Kidney epithelial cell (primary cell): ENCODE measurements at places on chromosomes 2 and 18. TPM values are rescaled to one million over a fixed set of nuclear protein-coding genes. Genes with fewer than 3 reads are reported as not detected.

PDE11A gene
- total RNA-seq = 0.13 and 0.21 TPM in 2 replicates

UCN gene
- 1.6 and 1.7 TPM in 2 replicates for total RNA-seq

ALPI gene
- total RNA-seq = not detected in 2 replicates

MROH2A gene
- total RNA-seq = not detected in 2 replicates

EML6 gene
- total RNA-seq = 0.63 and 4.7 TPM in 2 replicates

DSC2 gene
- 29.7 and 31.8 TPM in 2 replicates for total RNA-seq

CRYBA2 gene
- not detected in 2 replicates for total RNA-seq

DNA sequence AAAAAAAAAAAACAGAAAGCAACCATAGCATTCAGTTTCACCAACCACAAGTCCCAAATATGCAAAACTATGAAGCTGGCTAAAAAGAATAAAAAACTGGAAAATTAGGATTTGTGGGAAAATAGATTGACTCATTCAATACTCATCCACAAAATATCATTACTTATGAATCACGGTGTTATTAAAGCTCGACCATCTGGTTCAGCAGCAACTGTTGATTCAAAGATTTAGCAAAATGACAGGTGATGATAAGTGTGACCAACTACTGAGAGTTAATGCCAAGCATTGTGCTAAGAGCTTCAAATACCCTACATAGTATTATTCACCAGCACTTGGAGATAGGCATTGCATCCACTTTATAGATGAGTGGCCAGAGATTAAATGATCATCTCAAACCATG lies 26.2 kb upstream of the XDH start:
- peak; percentile 10 for DNase-seq

GRCh38 chr2:69943843-69944525 lies 17.4 kb downstream of the ASPRV1 start:
- no peak for DNase-seq

- DNase-seq = no peak
These were observed 192.3 kb downstream of the PMAIP1 start for GRCh38 chr18:60092073-60092472.
